Activated CD4-positive, alpha-beta memory T cell treated with anti-CD3 and anti-CD28 coated beads for 36 hours (primary cell): ENCODE measurements at places on chromosomes 1 and 21.

- DNase-seq, result no peak
Observed at GRCh38 chr21:38171723-38172344, 85.0 kb upstream of the KCNJ15 start.

GRCh38 chr1:206445911-206446356 is 24.3 kb upstream of the IKBKE start:
- no peak for DNase-seq

DNA sequence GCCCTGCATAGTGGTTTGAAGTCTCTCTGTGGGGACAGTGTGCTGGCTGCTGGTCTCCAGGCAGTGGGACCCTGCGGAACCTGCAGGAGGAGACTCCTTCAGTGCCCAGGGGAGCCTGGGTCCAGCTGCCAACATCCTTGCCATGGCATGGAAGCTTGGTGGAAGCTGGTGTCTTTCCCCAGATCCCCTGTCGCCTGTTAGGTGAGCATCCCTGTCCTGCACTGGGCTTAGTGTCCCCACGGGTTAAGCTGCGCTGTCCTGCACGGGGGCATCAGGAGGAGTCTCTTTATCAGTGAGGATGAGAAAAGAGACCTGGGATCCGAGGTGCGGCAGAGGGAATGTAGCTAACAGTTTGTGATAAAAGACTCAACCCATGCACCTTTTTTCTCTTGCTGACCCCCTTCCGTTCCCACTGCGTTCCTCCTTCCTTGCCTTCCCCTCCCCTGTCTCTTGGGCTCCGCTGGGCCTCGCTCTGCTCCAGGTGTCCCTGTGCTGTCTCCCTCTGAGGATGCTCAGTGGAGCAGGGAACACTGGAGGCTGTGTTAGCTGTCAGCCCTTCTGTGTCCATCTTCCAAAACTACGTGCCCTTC is 59.3 kb downstream of the SLC37A1 start:
- peak; percentile 3 for DNase-seq

- no peak for DNase-seq
Observed at GRCh38 chr21:36966821-36967768, 626 bp upstream of the HLCS start.

DNA sequence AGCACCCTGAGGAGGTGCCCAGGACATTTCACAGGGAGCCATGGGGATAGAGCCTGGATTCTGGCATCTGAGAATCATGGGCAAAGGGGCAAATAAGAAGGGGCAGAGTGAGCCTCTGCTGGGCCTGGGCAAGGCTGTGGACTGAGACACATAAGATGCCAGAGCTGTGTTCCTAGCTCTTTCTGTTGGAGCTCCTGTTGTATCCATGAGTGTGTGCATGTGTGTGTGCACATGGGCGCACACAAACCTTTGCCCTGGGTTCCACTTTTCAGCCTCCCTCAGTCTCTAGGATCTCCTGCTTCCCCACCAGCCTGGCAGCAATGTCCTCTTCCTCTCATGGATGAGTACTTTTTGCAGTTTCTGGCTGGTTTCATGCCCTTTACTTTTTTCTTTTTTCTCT is 44.0 kb downstream of the ATF3 start:
- no peak for DNase-seq

GRCh38 chr1:247273013-247273412 is 17.1 kb downstream of the VN1R5 start:
- DNase-seq, result no peak

DNA sequence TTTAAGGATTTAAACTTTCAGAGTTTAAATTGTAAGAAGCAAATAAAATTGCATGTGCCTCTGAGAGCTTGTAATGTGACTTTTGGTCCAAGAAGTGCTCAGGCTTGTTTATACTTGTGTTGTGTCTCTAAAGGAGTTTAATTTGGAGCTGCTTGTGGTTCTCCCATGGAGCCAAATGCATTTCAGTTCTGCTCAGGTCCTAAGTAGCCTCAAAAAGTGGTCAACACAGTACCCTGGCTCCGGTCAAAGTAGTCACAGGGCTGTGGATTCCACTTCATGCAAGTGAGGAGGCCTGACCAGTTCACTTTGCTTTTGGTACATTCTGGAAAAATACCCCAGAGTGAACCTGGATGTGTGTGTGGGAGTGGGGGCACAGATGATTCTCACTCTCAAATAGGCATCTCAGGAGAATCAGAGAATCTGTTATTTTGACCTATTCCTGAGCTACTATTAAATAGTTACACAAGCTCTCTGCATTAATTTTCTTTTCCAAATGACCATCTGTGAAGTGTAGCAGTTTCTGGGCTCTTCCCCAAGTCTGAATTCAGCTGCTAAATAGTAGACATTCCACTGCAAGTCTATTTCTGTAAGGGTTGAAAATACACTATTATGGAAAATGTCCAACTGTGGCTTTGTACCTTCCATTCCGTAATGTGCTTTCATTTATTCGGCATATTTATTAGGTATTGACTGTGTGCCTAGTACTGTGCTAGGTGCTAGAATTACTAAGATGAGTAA is 31.7 kb upstream of the AGO1 start:
- no peak for DNase-seq

- DNase-seq, result no peak
Observed at GRCh38 chr1:9151328-9151860, 22.5 kb upstream of the GPR157 start.

- no peak for DNase-seq
Observed at GRCh38 chr1:239112101-239112935, 274.1 kb upstream of the CHRM3 start.

GRCh38 chr1:115280064-115280463 is 58.0 kb downstream of the NGF start:
- peak; percentile 19 for DNase-seq

GRCh38 chr1:50349242-50349565 is 74.0 kb downstream of the DMRTA2 start:
- no peak for DNase-seq

DNA sequence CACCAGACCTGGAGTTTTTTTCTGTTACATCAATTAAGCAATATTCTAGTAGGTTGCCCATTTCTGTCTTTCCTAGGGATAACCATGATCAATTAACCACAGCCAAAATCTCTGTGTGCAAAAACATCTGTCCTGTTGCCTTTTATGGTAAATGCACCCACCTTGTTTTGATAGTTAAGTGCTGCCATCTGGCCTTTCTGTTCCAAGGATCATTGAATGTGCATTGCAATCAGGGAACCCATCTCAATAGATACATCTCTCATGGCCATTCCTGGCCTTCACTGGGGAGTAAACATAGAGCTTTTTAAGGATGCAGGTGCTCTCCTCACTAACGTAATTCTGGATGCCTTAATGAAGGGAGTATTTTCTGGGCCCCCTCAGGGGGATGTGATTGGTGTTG is 111.8 kb upstream of the KIAA1614 start:
- no peak for DNase-seq

- peak; percentile 38 for DNase-seq
Observed at GRCh38 chr1:20411196-20411980, 74.6 kb downstream of the CAMK2N1 start.

GRCh38 chr1:57041901-57042300 is 76.1 kb upstream of the C8B start:
- DNase-seq, result no peak

DNA sequence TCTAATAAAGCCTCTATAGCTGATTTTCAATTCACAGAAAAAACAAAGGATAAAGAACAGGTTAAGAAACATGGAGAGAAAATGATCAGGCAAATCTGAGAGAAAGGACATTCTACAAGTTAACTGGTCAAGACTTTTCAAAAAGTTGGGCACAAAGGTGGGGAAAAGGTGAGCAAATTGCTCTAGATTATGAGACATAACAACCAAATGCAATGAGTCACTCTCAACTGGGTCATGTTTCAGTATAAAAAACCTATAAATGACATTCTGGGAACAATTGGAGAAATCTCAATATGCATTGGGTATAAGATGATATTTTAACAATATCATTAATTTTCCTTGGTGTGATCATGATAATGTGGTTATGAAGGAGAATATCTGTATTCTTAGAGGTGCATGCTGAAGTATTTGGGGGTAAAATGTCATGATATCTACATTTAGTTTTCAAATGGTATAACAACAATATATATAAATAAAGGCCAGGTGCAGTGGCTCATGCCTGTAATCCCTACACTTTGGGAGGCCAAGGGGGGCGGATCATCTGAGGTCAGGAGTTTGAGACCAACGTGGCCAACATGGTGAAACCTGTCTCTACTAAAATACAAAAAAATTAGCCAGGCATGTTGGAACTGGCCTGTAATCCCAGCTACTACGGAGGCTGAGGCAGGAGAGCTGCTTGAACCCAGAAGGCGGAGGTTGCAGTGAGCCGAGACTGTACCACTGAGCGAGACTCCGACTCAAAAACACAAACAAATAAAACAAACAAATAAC is 27.0 kb downstream of the ANKRD13C start:
- no peak for DNase-seq

- DNase-seq, result peak; percentile 83
Observed at GRCh38 chr1:2233997-2234761, 6.1 kb downstream of the SKI start.

DNA sequence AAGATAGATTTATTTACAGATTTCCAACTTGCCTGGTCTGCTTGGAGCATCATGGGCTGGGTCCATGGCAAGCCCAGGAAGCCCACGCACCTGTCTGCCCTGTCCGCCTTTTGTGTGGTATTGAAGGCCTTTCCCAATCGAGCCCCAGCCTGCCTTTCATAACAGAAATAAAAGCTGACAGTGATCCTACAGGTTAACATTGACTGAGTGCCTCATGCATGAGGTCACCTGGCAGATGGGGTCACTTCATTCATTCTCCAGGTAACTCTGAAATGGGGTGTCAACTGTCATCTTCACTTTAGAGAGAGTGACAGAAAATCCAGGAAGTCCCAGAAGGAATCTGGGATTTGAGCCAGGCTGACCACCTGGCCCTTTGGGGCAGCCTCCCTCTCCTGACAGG is 36.3 kb upstream of the CASZ1 start:
- DNase-seq, result no peak

GRCh38 chr1:183498342-183498991 is 26.2 kb downstream of the SMG7 start:
- DNase-seq, result no peak

DNA sequence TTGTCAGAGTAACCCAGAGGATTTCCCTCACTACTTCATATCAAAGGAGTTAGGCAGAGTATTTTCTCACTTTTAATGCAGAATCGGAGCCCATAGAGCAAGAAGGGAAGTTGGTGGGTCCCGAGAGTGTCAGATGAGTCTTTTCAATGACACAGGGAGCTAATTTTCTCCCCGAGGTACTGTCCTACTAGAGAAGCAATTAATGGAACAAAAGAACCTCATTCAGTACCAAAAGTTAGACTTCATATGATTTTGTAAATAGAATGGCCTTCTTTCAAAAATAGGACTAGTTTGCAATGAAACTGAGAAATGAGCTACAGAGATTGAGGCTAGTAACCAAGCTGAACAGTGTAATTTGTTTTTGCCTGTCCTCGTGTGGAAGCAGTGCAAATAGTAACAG is 3.9 kb downstream of the NCAM2 start:
- DNase-seq, result no peak

DNA sequence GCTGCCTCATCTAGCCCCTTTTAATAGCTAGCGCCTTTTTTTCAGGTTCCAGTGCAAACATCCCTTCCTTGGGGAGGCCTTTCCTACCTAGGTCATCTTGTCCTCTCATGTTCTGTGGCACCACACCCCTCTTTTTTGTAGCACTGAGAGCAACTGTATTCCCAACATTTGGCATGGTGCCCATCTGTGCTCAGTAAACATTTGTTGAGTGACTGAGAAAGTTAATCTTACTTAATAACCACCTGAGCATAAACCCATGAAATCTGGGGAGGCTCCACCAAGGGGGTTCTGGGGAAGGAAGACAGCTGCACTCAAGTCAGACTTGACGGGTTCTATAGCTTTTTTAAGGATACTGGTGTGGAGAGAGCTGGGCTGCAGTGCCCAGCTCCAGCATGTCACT is 90.0 kb downstream of the NOS1AP start:
- DNase-seq, result no peak

DNA sequence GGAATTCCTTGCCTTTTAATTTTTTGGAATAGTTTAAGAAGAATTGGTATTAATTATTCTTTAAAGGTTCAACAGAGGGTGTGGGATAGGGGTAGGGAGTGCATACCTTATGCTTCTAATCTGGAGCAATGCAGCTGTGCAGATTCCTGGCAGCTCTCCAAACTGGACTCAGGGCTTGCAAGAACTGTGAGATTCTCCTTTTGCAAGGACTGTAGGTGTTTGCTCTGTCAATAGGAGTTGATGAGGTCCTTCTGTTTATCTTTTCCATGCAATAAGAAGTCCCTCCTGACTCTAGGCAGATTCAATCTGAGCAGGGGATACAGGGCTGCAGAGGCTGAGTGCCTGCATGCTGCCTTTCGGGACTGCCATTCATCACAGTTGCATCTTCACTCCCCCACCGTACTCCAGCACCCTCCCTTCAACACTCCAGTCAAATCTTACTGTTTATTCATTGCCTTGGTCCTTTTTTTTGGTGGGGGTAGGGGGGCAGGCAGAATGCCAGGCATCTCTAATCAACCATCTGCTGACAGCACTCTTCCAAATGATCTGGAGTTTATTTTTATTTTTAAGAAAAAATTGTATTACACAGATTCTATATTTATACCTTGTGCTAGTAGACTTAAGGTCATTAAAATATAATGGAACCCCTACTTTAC is 122.3 kb downstream of the DISC1 start:
- DNase-seq, result no peak

DNA sequence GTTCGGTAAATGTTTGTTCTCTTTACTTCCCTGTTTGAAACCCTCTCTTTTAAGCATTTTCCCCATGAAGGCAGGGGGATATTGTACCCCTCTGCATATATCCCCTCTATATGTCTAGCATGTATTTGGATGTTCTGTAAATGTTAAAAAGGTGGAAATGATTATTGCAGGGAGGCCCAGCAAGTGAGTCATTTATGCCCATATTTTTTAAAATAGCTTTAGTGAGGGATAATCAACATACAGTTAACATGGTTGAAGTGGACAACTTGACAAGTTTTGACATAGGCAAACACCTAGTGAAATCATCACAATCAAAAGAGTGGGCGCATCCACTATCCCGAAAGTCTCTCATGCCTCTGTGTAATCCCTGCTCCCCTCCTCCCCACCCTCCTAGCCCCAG is 20.8 kb upstream of the RGS16 start:
- DNase-seq, result no peak

DNA sequence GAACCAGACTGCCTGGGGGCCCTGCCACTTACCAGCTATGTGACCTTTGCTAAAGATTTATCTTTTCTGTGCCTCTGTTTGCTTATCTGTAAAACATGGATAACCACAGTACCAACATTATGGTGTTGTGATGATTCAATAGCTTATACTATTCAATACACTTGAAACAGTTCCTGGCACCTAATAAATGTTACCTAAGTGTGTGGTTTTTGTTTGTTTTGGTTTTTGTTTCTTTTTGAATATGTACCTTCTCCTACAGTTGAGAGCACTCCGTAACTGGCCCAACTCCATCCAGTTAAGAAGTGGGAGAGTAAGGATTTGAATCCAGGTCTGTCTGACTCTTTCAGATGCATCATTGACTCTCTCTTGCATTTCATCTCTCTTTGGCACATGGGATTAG is 125.8 kb upstream of the C8B start:
- DNase-seq, result no peak

GRCh38 chr1:211697356-211697755 is 21.9 kb upstream of the NEK2 start:
- DNase-seq, result no peak

- DNase-seq, result no peak
Observed at GRCh38 chr1:44645476-44646244, 28.6 kb downstream of the TMEM53 start.
